CD14-positive monocyte (primary cell): ENCODE measurements at places on chromosomes 3 and 15. TPM values are rescaled to one million over a fixed set of nuclear protein-coding genes. Genes with fewer than 3 reads are reported as not detected.

Gene SPTSSB
- not detected in 2 replicates for polyA plus RNA-seq

Gene ATG7
- 33.6 and 57.4 TPM in 2 replicates for polyA plus RNA-seq

Gene PIERCE2
- 1.3 TPM for polyA plus RNA-seq

Gene RETNLB
- not detected in 2 replicates for polyA plus RNA-seq

Gene ST3GAL6
- polyA plus RNA-seq = 15.2 and 49.5 TPM in 2 replicates

Gene CFAP100
- not detected for polyA plus RNA-seq

GRCh38 chr3:129503471-129504291 lies 24.8 kb upstream of the RHO start:
- H3K27ac ChIP-seq = no peak overlapping the region
- peaks cover 18% of the 10 kb centered on the region for H3K36me3 ChIP-seq
- no peaks in the 10 kb centered on the region for H3K27me3 ChIP-seq
- no peak overlapping the region for H3K4me3 ChIP-seq

DNA sequence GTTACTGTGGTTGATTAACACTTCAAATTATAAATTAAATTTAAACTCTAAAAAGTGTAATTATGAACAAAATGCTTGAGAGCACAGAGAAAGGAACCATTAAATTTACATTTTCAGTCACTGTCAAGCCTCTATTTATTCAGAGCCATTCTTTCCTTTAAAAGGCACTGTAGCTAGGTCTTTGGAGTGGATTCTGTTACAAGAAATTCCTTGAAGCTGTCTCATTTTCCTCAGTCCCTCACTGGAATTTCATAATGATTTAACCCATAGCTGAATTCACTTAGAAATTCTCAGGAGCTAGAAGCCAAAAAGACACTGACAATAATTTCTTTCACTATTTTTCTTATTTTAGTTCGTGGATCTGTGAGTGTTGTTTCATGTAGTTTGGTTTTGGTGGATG lies 81.2 kb upstream of the TCF12 start:
- no peaks in the 10 kb centered on the region for H3K4me1 ChIP-seq
- no peak for DNase-seq
- H3K4me3 ChIP-seq = no peak overlapping the region

DNA sequence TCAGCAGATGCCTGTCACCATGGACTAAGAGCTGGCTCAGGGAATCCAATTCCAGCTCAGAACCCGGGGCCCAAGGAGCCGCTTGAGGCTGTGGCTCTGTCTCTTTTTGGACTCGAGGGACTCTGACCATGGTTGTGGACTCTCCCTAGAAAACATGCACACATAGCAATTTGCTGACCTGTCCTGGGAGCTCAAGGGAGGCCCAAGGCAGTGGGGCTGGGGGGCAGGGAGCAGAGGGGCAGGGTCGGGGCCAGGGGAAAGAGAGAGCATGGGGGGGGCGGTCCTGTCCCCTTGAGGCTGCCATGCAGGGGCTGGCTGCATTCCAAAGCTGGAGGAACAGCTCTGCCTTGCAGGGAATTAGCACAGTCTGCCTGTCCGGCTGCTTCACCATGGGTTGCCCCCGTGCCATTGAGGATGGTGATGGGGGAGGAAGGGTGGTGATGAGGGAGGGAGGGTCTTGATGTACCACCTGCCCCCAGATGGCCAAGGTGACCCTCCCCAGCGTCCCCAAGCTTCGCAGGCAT lies 190.1 kb downstream of the GOLGA6L6 start:
- no peak overlapping the region for H3K4me3 ChIP-seq
- no peaks in the 10 kb centered on the region for H3K4me1 ChIP-seq
- no peak for DNase-seq

GRCh38 chr3:35257641-35258040 lies 381.7 kb upstream of the ARPP21 start:
- H3K27ac ChIP-seq = no peak overlapping the region
- no peak overlapping the region for H3K4me3 ChIP-seq
- DNase-seq = no peak
- H3K27me3 ChIP-seq = no peaks in the 10 kb centered on the region

DNA sequence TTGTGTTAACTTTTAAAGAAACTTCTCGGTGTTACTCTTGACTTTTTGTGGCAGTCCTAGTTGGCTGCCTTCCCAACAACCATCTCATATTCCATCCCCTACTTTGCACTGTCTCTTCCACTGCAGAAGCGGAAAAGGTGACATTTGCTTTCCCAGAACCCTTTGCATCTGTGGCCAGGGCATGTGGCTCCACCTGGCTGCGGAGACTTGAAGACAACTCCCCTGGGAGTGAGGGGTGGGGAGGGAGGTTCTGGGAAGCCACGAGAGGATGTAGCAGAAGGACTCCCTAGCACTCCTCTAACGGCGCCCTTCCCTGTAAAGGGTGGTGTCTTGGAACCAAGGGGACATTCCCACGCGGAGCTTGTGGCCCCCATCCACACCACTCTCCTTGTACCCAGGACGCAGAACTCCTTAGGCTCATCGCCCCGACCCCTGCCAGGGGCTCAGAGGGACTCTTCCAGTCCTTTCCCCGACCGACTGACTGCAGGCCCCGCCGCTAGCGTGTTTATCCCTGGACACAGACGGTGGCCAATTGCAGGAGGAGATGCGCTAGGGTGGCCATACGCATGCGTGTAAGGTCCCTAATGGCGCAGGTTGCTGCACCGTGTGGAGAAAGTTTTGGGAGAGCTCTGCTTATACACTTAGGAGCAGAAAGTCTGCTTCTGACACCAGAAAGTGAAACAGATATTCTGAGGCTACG lies 33.2 kb upstream of the SECISBP2L start:
- H3K4me3 ChIP-seq = no peak overlapping the region
- no peak overlapping the region for H3K27ac ChIP-seq
- DNase-seq = no peak
- H3K4me1 ChIP-seq = no peaks in the 10 kb centered on the region
- H3K36me3 ChIP-seq = no peaks in the 10 kb centered on the region

- no peak overlapping the region for H3K27ac ChIP-seq
- DNase-seq = no peak
- no peaks in the 10 kb centered on the region for H3K27me3 ChIP-seq
- no peaks in the 10 kb centered on the region for H3K4me1 ChIP-seq
- no peak overlapping the region for H3K4me3 ChIP-seq
Observed at GRCh38 chr3:82088749-82089148, 327.3 kb upstream of the GBE1 start.

DNA sequence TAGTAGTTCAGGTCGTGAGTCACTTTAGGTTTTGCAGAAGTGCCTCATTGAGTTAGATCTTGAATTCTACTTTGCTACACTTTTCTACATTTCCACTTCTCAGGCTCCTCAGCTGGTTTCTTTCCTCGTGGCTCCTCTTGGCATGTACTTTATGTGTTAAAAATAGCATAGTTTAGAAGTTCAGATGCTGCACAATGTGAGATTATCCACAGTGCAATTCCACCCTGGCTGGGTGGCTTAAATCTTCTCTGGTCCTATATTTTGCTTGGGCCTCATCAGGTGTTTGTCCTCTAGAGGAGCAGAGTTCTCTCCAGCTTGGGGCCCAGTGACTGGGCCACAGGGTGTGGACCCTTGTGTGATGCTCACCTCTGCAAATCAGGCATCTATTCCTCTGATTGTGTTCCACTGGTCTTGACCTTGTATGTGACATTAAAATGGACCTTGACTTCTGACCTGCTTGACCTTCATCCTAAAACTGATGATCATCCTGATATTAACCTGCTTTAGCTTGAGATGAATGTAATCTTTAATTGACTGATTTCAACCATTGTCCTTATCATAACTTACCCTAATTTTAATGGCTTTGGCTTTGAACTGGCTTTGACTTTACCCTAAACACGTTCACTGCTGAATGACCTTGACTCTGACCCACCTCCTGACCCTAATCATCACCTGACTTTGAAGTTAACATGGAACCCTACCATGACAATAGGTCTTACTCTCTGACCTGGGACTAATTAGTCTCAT lies 63.9 kb upstream of the ACAD9 start:
- peaks cover 90% of the 10 kb centered on the region for H3K36me3 ChIP-seq
- H3K27me3 ChIP-seq = no peaks in the 10 kb centered on the region
- DNase-seq = no peak
- H3K4me3 ChIP-seq = no peak overlapping the region

- H3K4me1 ChIP-seq = peaks cover 22% of the 10 kb centered on the region
- no peaks in the 10 kb centered on the region for H3K36me3 ChIP-seq
- no peak overlapping the region for H3K4me3 ChIP-seq
- no peak for DNase-seq
Observed at GRCh38 chr3:87836026-87836425, 222.8 kb downstream of the CGGBP1 start.

- H3K36me3 ChIP-seq = no peaks in the 10 kb centered on the region
- H3K4me3 ChIP-seq = no peak overlapping the region
- no peak for DNase-seq
- no peaks in the 10 kb centered on the region for H3K4me1 ChIP-seq
Observed at GRCh38 chr15:80712956-80713355, 17.8 kb downstream of the ABHD17C start.

GRCh38 chr3:197809356-197810020 lies 18.4 kb downstream of the LRCH3 start:
- no peaks in the 10 kb centered on the region for H3K36me3 ChIP-seq
- no peaks in the 10 kb centered on the region for H3K27me3 ChIP-seq
- no peaks in the 10 kb centered on the region for H3K4me1 ChIP-seq
- no peak for DNase-seq

- peaks cover 91% of the 10 kb centered on the region for H3K36me3 ChIP-seq
- no peaks in the 10 kb centered on the region for H3K4me1 ChIP-seq
- no peak for DNase-seq
- no peak overlapping the region for H3K4me3 ChIP-seq
- H3K27ac ChIP-seq = no peak overlapping the region
Observed at GRCh38 chr3:194661946-194662345, 10.0 kb downstream of the LSG1 start.

DNA sequence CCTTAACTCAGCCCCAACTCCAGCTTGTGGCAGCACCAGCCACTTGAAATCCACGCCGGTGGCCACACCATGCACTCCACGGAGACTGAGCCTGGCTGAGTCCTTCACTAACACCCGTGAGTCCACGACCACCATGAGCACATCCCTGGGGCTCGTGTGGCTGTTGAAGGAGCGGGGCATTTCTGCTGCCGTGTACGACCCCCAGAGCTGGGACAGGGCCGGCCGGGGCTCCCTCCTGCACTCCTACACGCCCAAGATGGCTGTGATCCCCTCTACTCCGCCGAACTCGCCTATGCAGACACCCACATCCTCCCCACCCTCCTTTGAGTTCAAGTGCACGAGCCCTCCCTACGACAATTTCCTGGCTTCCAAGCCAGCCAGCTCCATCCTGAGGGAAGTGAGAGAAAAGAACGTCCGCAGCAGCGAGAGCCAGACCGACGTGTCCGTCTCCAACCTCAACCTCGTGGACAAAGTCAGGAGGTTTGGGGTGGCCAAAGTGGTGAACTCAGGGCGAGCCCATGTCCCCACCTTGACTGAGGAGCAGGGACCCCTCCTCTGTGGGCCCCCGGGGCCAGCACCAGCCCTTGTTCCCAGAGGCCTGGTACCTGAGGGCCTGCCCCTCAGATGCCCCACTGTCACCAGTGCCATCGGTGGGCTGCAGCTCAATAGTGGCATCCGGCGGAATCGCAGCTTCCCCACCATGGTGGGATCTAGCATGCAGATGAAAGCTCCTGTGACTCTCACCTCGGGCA lies 42.9 kb downstream of the CCK start:
- H3K27ac ChIP-seq = no peak overlapping the region
- H3K36me3 ChIP-seq = peaks cover 54% of the 10 kb centered on the region
- no peak overlapping the region for H3K4me3 ChIP-seq
- H3K4me1 ChIP-seq = no peaks in the 10 kb centered on the region

DNA sequence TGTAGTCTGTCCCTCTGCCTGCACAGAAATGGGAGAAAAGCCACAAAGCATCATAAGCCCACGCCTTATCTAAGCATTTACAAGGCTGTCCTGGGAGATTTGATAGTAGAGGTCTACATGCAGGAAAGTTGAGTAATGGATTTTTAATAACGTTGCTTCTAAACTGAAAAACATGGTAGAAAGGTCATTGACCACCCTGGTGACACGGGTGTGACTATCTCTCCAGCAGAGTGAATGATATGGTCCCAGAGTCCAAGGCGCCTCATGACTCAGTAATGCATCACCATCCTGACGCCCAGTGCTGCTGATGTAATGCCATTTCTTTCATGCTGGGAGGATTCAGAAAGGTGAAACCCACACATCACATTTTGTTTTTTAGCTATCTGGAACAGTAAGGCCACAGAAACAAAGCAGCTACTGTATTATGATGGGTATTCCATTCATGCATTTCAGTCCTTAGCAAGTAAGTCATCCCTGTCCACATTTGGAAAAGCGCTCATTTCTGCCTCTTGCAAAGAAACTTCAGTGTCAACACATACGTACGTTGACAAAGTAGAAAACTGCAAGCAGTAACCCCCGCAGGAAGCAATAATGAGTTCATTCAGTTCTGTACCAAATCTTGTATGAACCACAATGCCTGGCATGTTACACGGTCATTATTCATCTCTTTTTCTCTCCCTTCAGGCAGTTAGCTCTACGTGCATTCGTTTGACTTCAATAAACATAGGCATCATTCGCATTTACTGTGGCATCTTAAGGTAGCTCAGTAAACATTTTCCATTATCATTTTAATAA lies 483.5 kb downstream of the GABRG3 start:
- H3K4me1 ChIP-seq = no peaks in the 10 kb centered on the region
- DNase-seq = no peak
- no peaks in the 10 kb centered on the region for H3K27me3 ChIP-seq
- no peak overlapping the region for H3K4me3 ChIP-seq
- H3K27ac ChIP-seq = no peak overlapping the region
- no peaks in the 10 kb centered on the region for H3K36me3 ChIP-seq

DNA sequence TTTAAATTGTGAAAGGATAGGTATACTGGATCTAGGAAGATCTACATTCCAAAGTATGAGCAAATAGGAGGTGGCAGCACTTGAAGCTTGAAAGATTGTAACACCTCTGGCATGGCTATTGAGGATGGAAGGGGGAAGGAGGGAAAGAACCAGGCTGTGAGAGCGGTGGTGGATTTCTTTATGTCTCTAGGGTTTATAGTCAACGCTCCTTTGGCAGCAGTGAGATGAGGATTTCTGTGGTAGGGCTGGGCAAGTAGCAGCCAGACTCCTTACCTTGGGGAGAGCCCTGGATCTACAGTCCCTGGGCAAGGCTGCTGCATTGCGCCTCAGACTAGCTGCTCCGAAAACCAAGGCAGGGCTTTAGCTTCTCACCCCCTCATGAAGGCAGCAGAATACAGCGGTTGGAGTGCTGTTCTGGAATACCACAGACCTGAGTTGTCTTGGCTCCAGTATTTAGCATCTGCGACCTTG lies 53.2 kb downstream of the MEF2A start:
- peak overlapping the region; percentile 13 for H3K27ac ChIP-seq
- H3K4me3 ChIP-seq = no peak overlapping the region
- no peak for DNase-seq
- H3K27me3 ChIP-seq = no peaks in the 10 kb centered on the region
- no peaks in the 10 kb centered on the region for H3K36me3 ChIP-seq
